CMK (cell line): ENCODE measurements at places on chromosomes 3 and 15.

DNA sequence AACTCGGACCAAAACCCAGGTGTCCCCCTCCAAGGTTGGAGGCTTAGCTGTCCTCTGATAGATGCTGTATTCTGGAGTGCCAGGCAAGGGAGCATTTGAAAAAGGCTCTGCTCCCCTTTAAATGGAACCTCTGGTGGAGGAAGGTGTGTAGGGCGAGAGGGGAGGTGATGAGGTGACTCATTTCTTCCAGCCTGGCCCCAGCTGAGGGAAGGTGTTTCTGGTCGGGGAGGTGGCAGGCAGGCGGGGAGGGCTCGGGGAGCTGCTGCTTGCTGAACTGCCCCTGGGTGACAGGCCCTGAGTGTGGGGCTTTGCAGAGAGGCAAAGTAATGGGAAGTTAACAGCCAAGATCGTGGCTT lies 18.8 kb downstream of the PSTPIP1 start:
- no peak for DNase-seq

GRCh38 chr3:184155644-184156521 lies 706 bp downstream of the DVL3 start:
- DNase-seq, result no peak

DNA sequence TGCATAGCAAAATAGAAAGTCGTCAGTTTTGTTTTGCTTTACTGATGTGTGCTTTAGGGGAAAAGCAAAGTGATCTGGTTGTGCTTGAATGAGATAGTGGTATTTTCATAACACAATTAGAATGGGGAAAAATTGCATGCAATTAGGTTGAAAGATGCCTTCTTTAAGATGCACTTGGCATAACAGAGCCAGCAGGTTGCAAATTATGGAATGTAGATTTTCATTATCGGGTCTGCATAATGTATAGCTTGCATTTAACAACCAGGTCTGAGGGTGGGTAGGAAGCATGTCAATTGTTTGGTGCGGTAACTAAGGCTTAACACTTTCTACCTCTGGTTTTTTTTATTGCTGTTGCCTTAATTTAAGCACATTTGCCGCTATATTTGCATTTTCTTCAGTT lies 370.7 kb upstream of the MCTP2 start:
- DNase-seq, result no peak

GRCh38 chr3:49781415-49782199 lies 4.7 kb downstream of the IP6K1 start:
- DNase-seq, result no peak

GRCh38 chr3:52820736-52821135 lies 9.7 kb downstream of the ITIH4 start:
- peak; percentile 22 for DNase-seq

DNA sequence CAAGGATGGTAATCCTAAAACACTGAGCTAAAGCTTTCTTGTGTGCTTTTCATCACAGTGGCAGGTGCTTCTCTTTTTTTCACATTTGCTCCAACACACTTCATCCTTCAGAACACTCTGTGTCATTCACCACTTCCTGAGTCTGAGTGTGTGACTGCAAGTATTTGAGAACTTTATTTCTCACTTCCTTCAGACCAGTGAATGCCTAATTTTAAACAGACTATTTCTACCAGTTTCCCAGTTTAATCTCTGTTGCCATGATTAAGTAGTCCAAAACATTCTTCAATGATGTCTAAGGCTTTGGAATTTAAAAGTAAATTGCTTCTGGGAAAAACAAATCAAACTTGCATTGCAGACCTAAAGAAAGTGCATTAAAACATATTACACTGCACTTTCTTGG lies 541.2 kb downstream of the RBMS3 start:
- DNase-seq, result no peak

DNA sequence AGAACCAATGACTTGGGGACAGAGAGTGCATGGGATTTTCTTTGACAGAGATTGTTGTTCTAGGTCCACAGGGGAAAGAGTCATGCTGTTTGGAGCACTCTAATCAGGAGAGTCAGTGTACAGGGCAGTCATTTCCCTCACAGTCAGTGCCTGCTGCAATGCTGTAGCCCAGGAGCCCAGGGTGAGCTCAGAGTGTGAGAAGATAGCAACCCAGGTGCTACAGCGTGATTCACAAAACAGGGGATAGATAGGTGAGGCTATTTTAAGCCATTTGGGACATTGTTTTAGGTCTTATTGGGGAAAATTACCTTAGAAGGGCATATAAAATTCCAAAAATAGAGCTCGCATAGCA lies 37.3 kb downstream of the LNP1 start:
- DNase-seq, result no peak

GRCh38 chr3:153385343-153385742 lies 223.3 kb downstream of the RAP2B start:
- no peak for DNase-seq

DNA sequence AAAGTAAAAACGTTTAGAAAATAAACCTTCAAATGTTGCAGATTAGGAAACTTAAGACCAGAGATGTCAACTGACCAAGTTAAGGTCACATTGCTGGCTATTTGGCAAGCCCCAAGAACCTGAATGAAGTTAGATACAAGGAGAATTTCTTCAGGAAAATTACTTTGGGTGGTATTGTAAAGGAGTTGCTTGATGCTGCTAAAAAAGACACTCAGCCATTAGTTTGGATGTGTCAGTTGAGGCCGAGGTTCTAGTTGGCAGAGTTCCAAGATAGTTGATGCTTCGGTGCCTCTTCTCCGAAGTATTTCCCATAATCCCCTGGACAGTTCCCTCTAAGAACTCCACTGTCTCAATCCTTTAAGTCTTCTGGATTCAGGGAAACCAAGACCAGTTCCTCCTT lies 24.3 kb downstream of the SIAH2 start:
- no peak for DNase-seq

GRCh38 chr15:32643907-32644445 lies 2.5 kb downstream of the SCG5 start:
- DNase-seq, result no peak
